NCI-H1694 (cell line): ENCODE measurements at places on chromosomes 1 and 21.

DNA sequence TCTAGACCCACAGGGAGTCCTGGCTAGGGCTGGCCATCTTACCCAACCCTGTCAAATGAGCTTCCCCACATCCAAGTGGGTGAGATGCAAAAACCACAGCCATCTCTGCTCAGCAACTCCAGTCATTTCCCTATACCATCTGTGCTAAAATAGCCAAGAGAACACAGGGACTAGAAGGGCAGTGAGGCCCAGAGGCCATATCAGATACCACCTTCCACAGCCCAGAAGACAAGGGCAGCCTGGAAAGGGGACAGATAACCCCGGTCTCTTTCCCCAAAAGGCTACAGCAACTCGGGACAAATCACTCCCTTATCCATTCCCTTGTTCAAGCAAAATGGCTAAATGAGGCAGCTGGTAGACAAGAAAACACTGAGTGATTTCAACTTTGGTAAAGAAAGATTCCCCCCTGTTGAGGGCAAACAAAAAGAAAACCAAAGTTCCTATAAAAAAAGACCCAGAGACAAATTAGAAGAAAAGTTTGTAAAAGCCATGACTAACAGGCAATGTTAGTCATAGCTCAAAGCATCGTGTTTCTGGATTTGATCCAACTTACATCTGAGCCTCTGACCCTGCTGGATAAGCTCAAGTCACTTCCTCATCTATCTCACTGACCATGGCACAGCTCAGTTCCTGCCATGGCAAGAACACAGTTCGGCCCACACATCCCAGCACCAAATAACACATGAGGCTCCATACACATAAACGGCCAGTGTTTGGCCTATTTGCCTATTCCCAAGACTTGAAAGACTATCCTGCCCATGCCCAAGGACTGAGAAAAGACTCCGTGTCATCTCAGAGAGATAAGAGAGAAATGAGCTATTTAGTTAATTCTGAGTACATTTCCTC, 3.1 kb downstream of the LAMB3 start:
- no peak for DNase-seq

GRCh38 chr1:108851567-108851966, 5.3 kb downstream of the AKNAD1 start:
- DNase-seq: no peak

- DNase-seq: no peak
Measured at GRCh38 chr1:220812308-220812707, 25.6 kb downstream of the MTARC1 start.

DNA sequence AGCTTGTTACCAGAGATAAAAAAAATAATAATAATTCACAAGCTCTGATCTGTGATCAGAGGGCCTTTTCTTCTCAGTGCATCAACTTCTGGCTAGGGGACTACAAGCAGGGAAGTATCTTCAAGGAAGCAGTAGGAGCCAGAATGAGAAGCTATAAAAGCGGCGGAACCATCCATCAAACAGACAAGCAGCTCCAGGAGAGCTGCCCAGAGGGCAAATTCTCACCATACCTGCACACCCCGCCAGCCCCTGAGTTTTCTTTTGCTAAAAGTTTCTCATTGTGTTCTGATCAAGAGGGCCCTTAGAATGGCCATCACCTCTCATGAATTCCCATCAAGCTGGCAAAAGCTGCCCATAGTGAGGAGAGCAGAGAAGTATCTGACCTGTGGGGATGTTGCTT, 99.4 kb downstream of the SMYD2 start:
- no peak for DNase-seq

DNA sequence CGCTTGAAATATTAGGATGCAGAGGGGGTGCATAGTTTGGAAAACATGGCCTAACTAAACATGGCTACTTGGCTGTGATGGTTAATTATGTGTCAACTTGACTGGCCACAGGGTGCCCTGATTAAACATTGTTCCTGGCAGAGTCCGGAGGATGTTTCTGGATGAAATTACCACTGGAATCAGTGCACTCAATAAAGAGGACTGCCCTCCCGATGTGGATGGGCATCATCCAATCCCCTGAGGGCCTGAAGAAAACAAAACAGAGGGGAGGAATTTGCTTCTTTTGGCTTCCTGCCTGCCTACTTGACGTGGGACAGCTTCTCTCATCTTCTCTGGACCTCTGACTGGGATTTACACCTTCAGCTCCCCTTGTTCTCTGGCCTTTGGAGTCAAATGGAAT, 79.1 kb upstream of the KCNE2 start:
- DNase-seq: no peak

- DNase-seq: no peak
Measured at GRCh38 chr1:160797861-160798273, 1.9 kb downstream of the LY9 start.

- no peak for DNase-seq
Measured at GRCh38 chr21:14401217-14401616, 18.3 kb upstream of the HSPA13 start.
